ENCODE measurements at places on chromosomes 1 and 21.

- DNase-seq, result no peak
These were observed 10.9 kb upstream of the METTL25B start for GRCh38 chr1:156717351-156717750.

- DNase-seq, result no peak
These were observed 32.4 kb downstream of the PGBD5 start for GRCh38 chr1:230393722-230394121.

- no peak for DNase-seq
These were observed 32.2 kb upstream of the ZNF326 start for GRCh38 chr1:89962742-89963075.

- no peak for DNase-seq
These were observed 351.8 kb downstream of the NEGR1 start for GRCh38 chr1:71930511-71930910.

DNA sequence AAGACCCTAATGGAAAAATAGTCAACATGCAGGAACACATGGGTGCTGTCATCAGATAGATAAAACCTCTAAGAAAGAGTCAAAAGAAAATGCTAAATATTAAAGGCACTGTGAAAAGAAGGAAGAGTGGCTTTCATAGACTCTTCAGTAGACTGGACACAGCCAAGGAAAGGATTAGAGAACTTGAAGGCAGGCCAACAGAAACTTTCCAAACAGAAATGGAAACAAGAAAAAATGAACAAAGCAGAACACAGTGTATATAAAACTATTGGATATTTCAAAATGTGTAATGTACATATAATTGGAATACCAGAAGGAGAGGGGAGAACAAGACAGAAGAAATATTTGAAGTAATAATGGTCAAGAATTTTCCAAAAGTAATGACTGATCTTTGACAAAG, 431.9 kb downstream of the MATN1 start:
- DNase-seq, result no peak

DNA sequence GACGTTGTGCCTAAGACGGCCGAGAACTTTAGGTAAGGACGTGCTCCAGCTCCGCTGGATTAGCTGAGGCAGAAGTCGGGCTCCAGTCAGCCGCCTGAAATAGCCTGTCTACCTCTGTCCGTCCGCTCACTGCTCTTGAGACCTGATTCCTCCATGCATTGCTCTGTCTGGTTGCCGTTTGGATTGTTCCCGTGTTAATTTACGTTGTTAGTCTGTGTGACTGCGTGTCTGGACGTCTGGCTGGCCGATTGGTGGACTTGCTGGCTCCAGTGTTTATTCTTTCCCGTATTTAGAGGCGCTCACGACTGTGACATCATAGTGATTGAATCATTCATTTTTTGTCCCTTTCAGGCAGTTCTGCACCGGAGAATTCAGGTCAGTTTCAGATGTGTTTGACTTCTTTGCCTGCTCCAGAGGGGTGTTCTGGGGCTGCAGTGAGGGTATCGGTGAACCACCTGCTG, 684 bp downstream of the PPIH start:
- DNase-seq, result no peak

DNA sequence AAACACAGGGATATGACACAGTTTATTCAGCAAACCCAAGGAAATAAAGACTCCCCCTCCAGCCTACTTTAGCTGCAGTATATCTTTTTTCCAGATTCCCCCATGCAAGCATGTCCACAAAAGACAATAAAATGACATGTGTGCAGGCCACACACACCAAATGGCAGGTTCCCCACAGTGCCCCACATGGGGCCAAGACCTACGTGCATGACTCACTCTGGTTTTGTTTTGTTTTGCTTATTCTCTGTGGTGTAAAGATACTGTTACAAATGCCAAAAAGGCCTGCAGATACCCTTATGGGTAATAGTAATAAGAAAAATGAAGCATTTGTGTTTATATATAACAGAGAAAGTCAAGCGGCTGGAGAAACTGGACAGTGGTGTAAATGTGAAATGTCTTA, 71.6 kb downstream of the RD3 start:
- DNase-seq, result no peak

- DNase-seq, result no peak
These were observed 134.2 kb downstream of the GDAP2 start for GRCh38 chr1:117795190-117795589.

DNA sequence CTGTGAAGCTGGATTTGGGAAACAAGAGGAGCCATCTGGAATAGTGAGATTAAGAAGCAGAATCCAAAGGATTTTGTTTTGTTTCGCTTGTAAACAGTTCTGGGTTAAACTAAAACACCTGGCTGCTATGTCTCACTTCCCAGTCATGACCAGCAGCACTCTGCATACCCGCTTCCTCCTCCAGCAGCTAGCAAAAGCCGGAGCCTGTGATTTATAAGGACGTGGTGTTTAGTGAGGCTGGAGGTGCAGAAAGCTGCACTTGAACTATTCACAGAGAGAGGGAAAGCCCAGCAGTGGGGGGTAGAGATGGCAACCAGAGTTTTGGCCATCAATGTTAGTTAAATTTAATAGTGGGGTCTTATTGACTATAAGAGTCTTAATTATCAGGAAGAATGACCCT, 240.2 kb downstream of the AJAP1 start:
- DNase-seq, result no peak

Data from stimulated activated CD4-positive, alpha-beta T cell treated with anti-CD3 and anti-CD28 coated beads, Interleukin-15, amount 100 ng/mL, for 48 hours (primary cell).